ENCODE measurements at places on chromosomes 5 and 9. TPM values are rescaled to one million over a fixed set of nuclear protein-coding genes. Genes with fewer than 3 reads are reported as not detected.

KCTD16 gene
- total RNA-seq: under 0.01 TPM

ZNG1F gene
- total RNA-seq: 6.6 TPM

CCNJL gene
- 12.4 TPM for total RNA-seq

ZNF169 gene
- total RNA-seq: 34.7 TPM

HAVCR2 gene
- total RNA-seq: 9.9 TPM

OR13C4 gene
- not detected for total RNA-seq
